ENCODE measurements at places on chromosomes 2 and 18. TPM values are rescaled to one million over a fixed set of nuclear protein-coding genes. Genes with fewer than 3 reads are reported as not detected.
A peak's percentile ranks its signal among the peaks of the same experiment; 100 is the strongest.

- no peak overlapping the region for H3K27ac ChIP-seq
- H3K4me3 ChIP-seq, result no peak overlapping the region
- no peaks in the 10 kb centered on the region for H3K27me3 ChIP-seq
- H3K4me1 ChIP-seq, result no peaks in the 10 kb centered on the region
Measured at GRCh38 chr2:43482961-43483360, 112.9 kb downstream of the THADA start.

- no peak for DNase-seq
- H3K36me3 ChIP-seq, result no peaks in the 10 kb centered on the region
- H3K4me3 ChIP-seq, result no peak overlapping the region
- H3K27ac ChIP-seq, result no peak overlapping the region
- no peaks in the 10 kb centered on the region for H3K27me3 ChIP-seq
Measured at GRCh38 chr2:98377544-98377943, 31.3 kb downstream of the CNGA3 start.

Gene DLGAP1
- total RNA-seq, result 59.5 TPM

- peak overlapping the region; percentile 39 for H3K4me3 ChIP-seq
- DNase-seq, result no peak
- no peaks in the 10 kb centered on the region for H3K27me3 ChIP-seq
- no peaks in the 10 kb centered on the region for H3K36me3 ChIP-seq
- peaks cover 34% of the 10 kb centered on the region for H3K4me1 ChIP-seq
- peak overlapping the region; percentile 59 for H3K27ac ChIP-seq
Measured at GRCh38 chr2:25979001-25979400, 3.3 kb downstream of the KIF3C start.

DNA sequence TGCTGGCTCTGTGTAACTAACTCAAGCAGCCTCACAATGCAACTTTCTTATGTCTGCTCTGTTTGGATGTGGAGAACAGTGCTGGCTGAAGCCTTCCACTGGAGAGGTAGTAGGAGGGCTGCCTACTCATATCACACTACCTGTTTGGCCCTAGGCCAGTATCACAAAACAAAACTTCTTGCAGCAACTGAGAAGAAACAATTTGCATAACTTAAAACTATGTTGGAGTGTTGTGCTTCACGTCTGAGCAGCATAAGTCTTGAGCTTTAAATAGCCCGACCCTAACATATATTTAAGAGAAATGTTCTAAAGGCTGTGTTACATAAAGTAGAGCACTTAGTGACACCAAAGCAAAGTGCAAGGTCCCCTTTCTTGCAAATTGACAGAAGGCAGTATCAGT lies 204.9 kb upstream of the ACVR2A start:
- H3K27ac ChIP-seq, result no peak overlapping the region
- DNase-seq, result no peak
- no peak overlapping the region for H3K4me3 ChIP-seq
- H3K36me3 ChIP-seq, result no peaks in the 10 kb centered on the region
- no peaks in the 10 kb centered on the region for H3K4me1 ChIP-seq

Gene MC5R
- total RNA-seq, result not detected

DNA sequence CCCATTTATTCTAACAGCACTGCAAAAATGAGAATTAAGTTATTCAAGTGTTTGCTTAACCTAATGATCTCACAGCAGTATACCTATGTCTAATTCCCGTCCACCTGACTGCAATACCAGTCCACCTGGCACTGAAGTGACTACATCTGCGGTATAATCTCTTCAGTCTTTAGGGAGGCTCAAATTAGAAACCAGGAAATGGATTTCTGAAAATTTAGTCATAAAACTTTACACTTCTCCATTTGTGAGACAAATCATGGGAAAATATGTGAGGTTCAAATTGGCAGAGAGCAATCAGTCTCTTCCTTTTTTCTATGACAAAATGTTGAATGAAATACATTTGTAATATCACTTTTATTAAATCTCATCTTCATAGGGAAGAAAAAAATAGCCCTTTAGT lies 33.0 kb downstream of the FTCDNL1 start:
- no peak overlapping the region for H3K27ac ChIP-seq
- H3K4me1 ChIP-seq, result no peaks in the 10 kb centered on the region
- no peaks in the 10 kb centered on the region for H3K36me3 ChIP-seq
- H3K4me3 ChIP-seq, result no peak overlapping the region

GRCh38 chr2:201882353-201883090 lies 76.2 kb downstream of the CDK15 start:
- DNase-seq, result peak; percentile 70
- H3K36me3 ChIP-seq, result no peaks in the 10 kb centered on the region
- no peak overlapping the region for H3K27ac ChIP-seq
- no peak overlapping the region for H3K4me3 ChIP-seq
- H3K4me1 ChIP-seq, result peaks cover 15% of the 10 kb centered on the region

Gene NEB
- total RNA-seq, result 8.2 TPM

Gene MC4R
- not detected for total RNA-seq

Gene NYAP2
- total RNA-seq, result not detected

- no peak for DNase-seq
- no peaks in the 10 kb centered on the region for H3K27me3 ChIP-seq
- no peak overlapping the region for H3K27ac ChIP-seq
Measured at GRCh38 chr2:225276207-225276606, 123.3 kb upstream of the NYAP2 start.

GRCh38 chr18:12031846-12032245 lies 50.5 kb downstream of the IMPA2 start:
- no peak overlapping the region for H3K27ac ChIP-seq
- H3K27me3 ChIP-seq, result no peaks in the 10 kb centered on the region
- no peak for DNase-seq

GRCh38 chr2:69693775-69694450 lies 48.0 kb upstream of the ANXA4 start:
- H3K4me3 ChIP-seq, result no peak overlapping the region
- H3K36me3 ChIP-seq, result no peaks in the 10 kb centered on the region
- H3K27ac ChIP-seq, result no peak overlapping the region
- DNase-seq, result no peak
- H3K4me1 ChIP-seq, result no peaks in the 10 kb centered on the region

Gene SLC11A1
- not detected for total RNA-seq

Gene BCL2L11
- total RNA-seq, result 22.5 TPM

Gene ZBTB7C
- total RNA-seq, result 0.14 TPM

DNA sequence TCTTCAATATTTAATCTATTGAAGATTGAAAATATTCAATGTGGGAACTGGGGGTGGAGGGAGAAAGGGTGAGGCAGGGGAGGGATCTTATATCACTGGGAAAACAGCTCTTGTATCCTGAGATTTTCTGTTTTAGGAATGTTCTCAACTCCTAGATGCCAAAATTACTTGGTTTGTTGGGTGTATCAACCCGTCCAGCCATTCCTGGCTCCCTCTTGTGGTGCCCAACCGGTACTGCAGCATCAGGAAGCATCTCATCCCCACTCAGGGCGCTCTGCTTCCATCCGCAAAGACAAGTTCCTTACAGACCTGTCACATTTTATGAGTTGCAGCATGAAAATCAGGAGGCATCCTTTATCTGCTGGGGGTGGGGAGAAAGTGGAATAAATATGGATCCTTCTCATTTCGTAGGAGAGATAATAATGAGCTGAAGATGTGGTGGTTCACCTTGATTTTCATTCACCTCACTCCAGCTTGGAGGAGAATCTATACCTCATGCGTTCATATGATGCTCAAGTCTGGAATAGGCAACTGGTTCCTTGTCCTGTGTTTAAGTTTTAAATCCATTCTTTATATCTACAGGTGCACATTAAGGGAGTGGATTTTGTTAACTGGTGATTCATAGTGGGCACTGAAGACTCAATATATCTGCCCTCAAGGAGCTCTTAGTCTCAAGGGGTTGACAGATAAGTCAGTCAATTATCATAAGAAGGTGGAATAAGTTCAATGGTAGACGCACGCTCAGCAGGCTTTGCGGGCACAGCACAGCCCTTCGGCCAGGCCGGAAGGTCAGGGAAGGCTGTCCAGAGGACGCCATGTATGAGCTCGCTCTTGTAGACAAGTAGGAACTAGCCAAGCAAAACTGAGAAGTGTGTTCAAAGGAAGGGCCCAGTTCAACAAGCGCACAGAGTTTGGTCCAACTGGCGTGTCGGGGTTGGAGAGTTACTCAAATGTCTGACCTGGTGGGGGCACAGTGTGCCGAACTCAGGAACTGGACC lies 127.3 kb downstream of the RNF144A start:
- H3K4me3 ChIP-seq, result no peak overlapping the region
- peak; percentile 76 for DNase-seq
- H3K27ac ChIP-seq, result no peak overlapping the region
- H3K27me3 ChIP-seq, result no peaks in the 10 kb centered on the region
- H3K4me1 ChIP-seq, result peaks cover 8% of the 10 kb centered on the region

DNA sequence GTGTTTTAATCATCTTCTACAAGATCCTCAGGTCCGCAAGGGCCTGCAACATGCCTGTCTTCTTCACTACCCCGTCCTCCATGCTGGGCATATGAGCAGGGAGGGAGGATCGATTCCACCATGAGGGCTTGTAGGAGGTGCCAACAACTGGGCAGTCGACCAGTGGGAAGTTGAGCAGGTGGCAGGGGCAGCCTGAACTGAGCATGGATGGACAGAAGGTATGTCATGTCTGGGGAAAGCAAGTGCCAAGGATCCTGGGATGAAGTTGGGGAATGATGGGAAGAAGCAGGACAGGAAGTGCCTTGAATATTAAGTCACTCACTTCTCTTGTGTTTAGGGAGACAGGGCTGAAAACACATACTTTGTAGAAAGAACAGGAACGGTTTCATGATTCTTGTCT lies 44.7 kb downstream of the CTIF start:
- H3K4me3 ChIP-seq, result no peak overlapping the region
- 0 out of 2 replicates have a peak, but pooled peaks cover under 1% of the 10 kb centered on the region for H3K36me3 ChIP-seq
- H3K4me1 ChIP-seq, result peaks cover 18% of the 10 kb centered on the region

Gene OR6B2
- total RNA-seq, result not detected

Gene SLC16A14
- total RNA-seq, result 4.0 TPM

DNA sequence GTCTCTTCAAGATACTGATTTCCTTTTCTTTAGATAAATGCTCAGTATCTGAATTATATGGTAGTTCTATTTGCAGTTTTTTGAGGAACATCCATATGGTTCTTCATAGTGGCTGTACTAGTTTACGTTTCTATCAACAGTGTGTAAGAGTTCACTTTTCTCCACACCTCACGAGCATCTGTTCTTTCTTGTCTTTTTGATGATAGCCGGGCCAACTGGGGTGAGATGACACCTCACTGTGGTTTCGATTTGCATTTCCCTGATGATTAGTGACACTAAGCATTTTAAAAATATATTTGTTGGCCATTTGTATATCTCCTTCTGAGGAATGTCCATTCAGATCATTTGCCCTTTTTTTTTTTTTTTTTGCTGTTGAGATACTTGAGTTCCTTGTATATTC lies 458.8 kb downstream of the SETBP1 start:
- H3K27me3 ChIP-seq, result no peaks in the 10 kb centered on the region
- no peaks in the 10 kb centered on the region for H3K36me3 ChIP-seq
- DNase-seq, result no peak
- no peaks in the 10 kb centered on the region for H3K4me1 ChIP-seq
- no peak overlapping the region for H3K4me3 ChIP-seq

DNA sequence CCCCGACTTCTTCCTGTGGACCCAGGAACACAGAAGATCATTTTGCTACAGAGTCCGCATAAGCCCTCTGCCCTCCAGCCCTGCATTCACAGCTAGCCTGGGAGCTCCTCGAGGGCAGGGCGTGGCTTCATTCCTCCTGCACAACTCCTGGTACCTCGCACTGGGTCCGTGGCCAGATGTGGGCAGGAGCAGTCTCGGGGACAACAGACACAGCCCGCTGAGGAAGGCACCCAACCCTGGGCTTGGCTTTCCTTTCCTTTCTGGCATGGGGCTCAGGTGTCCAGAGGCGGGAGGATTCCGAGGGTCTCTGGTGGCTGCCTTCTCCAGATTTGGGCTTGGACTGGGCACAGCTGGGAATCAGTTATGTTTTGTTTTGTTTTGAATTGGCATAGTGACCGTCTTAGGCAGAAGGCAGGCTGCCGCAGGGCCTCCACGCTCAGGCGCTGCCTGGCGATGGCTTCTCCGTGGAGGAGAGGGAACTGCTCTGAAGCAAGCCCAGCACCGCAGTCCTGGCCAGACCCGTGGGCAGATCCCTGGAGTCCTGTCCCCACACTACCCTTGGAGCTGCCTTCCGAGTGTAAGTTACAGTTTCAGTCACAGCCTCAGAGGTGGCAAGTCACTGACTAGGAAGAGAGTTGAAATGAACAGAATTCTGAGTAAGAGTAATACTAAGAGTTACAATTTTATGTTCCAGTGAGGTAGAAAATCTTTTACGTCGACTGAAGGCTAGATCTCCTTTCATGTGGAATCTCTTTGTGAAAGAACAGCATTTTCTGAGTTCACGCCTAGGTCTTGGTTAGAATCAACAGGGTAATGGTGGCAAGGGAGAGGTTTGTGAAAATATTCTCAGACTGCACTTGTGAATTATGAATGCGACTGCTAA lies 47.9 kb downstream of the LDLRAD4 start:
- no peaks in the 10 kb centered on the region for H3K27me3 ChIP-seq
- no peaks in the 10 kb centered on the region for H3K36me3 ChIP-seq
- no peak for DNase-seq
- no peaks in the 10 kb centered on the region for H3K4me1 ChIP-seq

DNA sequence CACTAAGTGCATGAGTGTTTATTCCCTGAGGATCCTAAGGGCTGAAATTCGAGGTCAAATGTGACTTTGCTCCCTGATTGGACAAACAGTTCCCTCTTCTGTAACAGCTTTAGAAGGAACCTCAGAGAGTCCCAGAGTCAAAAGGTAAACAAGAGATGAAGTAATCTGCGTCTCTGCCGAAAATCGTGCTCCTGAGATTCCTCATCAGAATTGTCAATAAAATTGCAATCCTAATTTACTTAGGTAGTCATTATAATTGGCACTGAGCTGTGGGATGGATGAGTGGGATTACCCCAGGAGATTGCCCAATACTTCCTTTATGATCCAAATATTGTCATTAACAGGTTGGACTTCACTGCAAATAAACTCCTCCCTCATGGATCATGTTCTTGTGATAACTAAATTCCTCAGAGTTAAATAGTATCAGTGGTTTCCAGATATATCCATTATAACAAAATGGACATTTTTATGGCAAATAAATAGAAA lies 907 bp upstream of the SUCLG1 start:
- no peaks in the 10 kb centered on the region for H3K36me3 ChIP-seq
- H3K27me3 ChIP-seq, result no peaks in the 10 kb centered on the region
- peak overlapping the region; percentile 93 for H3K4me3 ChIP-seq
- DNase-seq, result peak; percentile 34

- DNase-seq, result no peak
- H3K4me1 ChIP-seq, result no peaks in the 10 kb centered on the region
- H3K4me3 ChIP-seq, result no peak overlapping the region
- H3K27me3 ChIP-seq, result no peaks in the 10 kb centered on the region
Measured at GRCh38 chr2:129469871-129470270, 509.6 kb upstream of the RAB6C start.

DNA sequence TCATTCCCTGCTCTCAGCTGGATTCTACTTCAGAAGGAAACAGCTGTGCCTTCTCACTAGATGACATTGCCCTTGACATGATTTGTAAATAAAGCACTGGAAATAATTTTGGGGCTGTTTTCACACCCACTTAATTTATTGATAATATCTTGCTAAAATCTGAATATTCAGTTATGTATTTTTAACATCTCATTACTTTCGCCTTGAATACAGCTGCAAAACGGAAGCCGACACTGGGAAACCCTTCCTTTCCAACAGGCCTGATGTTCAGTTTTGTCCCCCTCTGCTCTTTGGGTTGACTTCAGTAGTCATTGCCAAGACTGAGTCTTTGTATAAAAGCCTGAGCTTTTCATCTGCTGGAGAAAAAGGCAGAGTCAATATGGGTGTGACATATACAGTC lies 82.7 kb downstream of the DOCK10 start:
- H3K36me3 ChIP-seq, result no peaks in the 10 kb centered on the region
- H3K4me3 ChIP-seq, result no peak overlapping the region
- no peak overlapping the region for H3K27ac ChIP-seq
- H3K27me3 ChIP-seq, result no peaks in the 10 kb centered on the region
- DNase-seq, result no peak
- peaks cover 8% of the 10 kb centered on the region for H3K4me1 ChIP-seq

Gene DSC2
- total RNA-seq, result 20.4 TPM

Gene PROKR1
- 5.2 TPM for total RNA-seq

Gene REEP1
- 1.6 TPM for total RNA-seq

Gene GAREM2
- total RNA-seq, result 23.8 TPM
